ENCODE measurements at places on chromosomes 4 and X.

DNA sequence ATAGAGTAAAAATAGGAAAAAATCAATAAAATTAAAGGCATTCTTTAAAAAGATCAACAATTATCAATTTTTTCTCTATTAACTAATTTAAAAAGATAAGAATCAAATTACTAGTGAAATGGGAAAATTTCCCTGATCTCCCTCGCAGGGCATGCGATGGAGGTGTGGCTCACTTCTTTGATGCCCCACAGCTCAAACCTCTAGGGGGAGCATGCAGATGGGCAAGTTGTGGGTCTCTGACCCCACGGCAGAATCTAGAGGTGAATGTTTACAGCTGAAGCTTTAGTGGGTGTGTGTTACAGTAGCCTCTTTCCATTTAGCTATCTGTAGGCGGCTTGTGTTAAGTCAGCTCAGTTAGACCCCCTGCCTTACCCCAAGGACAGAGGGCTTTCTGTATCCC is 1348.8 kb downstream of the PCDH18 start:
- no peak for DNase-seq

GRCh38 chrX:46588263-46588662 is 14.7 kb downstream of the CHST7 start:
- no peak for DNase-seq

DNA sequence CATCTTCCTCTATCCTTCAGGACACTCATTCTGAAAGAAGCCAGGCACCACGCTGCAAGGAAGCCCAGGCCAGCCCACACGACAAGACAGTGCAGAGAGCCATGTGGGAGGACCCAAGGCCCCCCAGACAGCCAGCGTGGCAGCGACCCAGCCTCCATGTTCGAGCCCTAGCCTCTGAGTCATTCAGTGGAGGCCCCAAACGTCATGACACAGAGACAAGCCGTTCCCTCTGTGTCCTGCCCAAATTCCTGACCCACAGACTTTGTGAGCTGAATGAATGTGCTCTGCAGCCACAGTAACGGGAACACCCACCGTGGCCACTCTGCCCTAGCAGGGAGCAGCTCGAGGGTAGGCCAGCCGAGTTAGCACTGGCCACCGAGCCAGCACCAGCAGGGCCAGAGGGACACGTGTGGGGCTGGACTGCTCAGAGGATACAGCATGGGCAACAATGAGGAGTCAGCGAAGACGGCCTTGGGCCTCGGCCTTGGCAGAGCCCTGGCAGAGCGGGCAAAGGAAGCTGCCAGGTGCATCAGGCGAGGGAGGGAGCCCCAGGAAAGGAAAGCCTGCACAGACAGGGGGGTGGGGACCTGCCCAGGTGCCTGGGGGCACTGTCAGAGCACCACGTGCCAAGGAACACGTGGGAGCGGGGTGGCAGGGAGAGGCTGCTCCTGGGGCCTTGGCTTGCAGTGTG is 8.6 kb downstream of the BLOC1S4 start:
- DNase-seq = no peak

GRCh38 chrX:119235051-119235511 is 1.0 kb upstream of the PGRMC1 start:
- DNase-seq = no peak

Measured in activated T-helper 9 cell treated with anti-CD3 and anti-CD28 coated beads, Interleukin-2, amount 50 U/mL, for 16 hours (primary cell).